Dorsolateral prefrontal cortex (tissue), 122 donors: ENCODE measurements at places on chromosomes 5 and 9.

- DNase-seq: no peak
Measured at GRCh38 chr9:129126749-129127618, 15.8 kb downstream of the PTPA start.

DNA sequence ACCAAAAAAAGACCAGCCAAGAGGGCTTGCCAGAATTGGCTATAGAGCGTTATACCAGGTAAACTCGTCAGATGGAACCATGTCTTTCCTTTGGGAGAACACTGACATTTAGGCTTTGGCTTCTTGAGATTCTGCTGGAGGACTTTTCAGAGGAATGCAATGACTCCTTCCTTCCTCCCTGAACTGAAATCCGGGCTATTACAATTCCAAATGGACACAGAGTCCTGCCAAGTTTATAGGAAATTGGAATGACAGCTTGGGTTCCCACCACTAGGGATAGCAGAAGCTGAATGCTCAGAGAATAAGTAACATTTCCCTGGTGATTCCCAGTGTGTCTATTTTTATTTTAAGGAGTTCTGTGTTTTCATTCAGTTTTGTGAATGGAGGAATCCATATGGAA is 143.0 kb downstream of the FGF1 start:
- no peak for DNase-seq

DNA sequence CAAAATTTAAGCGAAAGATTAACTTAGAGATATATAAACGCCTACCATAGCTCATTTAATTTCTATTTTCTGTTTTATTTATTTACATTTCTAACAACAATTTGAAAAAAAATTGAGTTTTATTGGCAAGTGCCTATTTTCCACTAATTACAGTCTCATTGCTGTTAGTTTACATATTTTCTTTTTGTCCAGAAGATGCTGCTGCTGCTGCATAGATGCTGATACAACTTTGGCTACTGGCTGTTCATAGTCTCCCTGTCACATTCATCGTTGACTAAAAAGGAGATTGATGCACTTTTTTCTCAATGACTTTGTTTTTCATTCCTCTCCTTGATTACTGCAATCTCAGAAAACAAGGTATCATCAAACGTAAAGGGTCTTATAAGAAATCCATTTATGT is 235.4 kb downstream of the CDH9 start:
- no peak for DNase-seq

DNA sequence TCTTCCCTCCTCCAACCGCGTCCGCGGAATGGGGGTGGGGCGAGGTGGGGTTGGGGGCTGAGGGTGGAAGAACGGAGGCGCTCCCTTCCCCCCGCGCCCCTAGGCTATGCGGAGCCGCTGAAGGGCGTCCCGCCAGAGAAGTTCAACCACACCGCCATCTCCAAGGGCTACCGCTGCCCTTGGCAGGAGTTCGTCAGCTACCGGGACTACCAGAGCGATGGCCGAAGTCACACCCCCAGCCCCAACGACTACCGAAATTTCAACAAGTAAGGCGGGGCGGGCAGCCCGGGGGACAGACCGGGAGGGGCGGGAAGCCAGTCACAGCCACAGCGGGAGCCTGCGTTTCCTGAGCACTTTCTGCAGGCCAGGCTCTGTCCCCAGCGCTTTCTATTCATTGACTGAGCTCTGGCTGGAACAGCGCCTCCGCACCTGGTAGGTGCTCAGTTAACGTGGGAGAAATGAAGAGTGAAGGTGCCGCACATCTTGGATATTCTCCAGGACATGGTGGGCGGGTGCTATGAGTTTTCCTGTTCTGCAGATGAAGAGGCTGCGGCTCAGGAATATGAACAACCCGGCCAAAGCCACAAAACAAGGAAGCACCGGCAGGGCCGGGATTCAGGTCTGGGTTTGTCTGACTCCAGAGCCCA is 11.3 kb downstream of the MYOZ3 start:
- DNase-seq: no peak

DNA sequence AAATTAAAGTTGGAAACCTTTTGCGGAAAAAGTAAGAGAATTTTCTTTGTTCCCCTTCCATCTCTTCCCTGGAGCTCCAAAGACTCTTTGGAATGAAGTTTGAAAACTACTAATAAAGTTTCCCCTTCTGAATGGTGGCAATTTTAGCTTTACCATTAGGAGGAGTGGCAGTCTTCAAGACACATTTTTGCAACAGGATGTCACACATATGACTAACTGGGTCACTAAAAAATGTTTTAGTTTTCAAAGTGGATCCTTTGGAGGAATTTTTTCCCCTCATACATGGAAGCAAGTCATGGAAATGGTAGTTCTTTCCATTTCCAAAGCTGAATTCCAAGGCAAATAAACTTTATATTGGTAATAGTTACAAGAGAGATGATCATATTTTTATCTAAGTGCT is 15.6 kb downstream of the FBXO4 start:
- no peak for DNase-seq

DNA sequence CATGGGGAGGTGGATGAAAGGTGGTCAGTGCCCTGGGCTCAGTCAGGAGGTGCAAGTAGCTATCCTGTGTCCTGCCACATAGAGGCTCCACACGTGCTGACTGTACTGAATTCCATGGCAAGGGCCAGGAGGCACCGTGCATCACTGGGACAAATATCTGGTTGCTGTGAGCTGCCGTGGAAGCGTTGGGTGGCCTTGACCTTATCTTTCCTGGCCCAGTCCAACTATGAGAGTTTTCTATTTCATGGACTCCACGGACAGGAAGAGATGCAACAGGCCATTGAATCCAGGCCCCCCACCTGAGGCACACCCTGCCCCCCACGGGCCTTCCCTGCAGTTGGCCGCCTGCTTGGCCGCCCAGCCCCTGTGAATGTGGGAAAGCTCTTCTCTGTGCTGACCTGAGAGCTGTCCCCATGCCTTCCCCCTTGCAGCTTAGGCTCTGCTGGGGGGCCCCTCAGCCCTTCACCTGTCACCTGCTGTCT is 1.7 kb downstream of the GRHPR start:
- no peak for DNase-seq

GRCh38 chr9:93238953-93239925 is 55.3 kb downstream of the WNK2 start:
- DNase-seq: no peak

DNA sequence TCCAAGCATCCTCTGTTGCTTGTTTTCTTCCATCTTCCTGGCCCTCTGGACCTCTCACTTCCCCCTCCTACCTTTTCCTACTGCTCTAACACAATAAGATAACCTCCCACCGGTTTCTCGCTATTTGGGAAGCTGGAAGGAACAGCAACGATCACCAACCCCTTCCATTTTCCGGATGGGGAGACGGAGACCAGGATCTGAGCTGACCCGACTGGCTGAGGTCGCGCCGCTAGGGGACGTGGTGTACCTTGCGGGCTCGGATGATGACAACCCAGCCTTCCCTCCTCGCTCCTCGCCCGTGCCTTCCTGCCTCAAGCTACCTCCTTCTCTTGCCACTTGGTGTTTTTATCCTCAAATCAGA is 1.9 kb downstream of the LPAR1 start:
- peak; percentile 81 for DNase-seq

DNA sequence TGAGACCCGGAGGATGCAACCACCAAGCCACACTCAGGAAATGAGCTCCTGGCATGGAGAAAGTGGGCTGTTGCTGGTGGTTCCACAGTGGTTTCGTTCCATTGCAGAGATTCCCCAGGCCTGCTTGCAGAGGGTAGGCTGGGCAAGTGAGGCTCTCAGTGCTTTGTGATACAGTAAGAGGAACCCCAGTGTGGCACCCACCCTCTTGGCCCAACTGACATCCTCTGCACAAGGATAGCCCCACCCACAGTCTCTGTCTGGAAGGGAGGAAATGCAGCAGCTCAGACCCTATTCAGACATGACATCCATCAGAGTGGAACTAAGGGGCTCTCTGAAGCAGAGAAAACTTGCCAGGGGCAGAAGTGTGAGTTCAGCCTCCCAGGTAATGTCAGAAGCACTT is 69.6 kb upstream of the FSTL4 start:
- DNase-seq: no peak

DNA sequence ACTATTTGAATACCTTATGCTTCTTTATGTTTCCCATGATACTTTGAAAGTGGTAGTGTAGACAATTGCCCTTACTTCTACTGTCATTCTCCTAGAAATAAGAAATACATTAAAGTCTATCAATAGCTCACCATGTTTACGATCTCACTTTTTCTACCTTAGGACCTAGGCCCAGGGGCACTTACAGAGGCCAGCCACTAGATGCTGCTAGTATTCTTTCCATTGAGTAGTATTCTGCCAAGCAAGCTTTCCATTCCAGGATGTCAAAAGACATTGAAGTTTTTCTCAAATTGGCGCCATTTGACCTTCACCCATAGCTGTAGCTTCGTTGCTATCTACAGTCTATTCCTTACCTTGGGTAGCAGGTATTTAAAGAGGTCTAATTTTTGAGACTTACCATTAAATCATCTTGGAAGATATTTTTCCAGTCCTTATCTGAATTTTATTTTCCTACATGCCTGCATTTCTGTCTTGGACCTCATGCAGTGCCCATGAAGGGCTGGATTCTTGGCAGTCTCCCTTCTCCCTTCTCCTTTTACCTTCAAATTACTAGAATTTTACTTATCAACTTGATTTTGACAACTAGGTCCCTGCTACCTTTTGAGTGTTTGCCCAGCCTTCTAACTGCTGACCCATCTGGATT is 246.0 kb upstream of the NUDT12 start:
- DNase-seq: no peak
